ENCODE measurements at places on chromosomes 5 and 9.

DNA sequence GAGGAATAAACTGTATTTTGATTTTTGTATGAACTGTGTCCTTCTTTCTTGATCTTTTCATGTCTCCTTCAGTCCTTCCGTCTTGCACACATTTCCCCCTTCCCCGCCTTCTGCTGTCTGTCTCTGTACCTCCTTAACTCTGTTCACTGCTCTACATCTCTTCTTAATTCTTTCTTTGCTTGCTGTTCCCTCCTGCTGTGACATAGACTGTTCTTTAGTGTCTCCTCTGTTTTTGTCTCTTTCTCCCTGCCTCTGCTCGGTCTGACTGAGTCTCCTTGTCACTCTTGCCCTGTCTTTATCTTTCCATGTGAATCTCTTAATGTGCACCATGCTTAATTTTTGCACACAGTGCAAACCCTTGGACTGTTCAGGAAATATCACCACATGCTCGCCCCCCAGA, 113.0 kb downstream of the TRIM32 start:
- no peak overlapping the region for H3K4me3 ChIP-seq
- H3K27ac ChIP-seq: no peak overlapping the region
- DNase-seq: no peak
- H3K36me3 ChIP-seq: no peaks in the 10 kb centered on the region
- no peaks in the 10 kb centered on the region for H3K4me1 ChIP-seq

- no peak overlapping the region for H3K4me3 ChIP-seq
- H3K27ac ChIP-seq: no peak overlapping the region
- H3K27me3 ChIP-seq: peaks cover 6% of the 10 kb centered on the region
- no peaks in the 10 kb centered on the region for H3K4me1 ChIP-seq
Measured at GRCh38 chr9:126893079-126893478, 21.5 kb upstream of the RALGPS1 start.

DNA sequence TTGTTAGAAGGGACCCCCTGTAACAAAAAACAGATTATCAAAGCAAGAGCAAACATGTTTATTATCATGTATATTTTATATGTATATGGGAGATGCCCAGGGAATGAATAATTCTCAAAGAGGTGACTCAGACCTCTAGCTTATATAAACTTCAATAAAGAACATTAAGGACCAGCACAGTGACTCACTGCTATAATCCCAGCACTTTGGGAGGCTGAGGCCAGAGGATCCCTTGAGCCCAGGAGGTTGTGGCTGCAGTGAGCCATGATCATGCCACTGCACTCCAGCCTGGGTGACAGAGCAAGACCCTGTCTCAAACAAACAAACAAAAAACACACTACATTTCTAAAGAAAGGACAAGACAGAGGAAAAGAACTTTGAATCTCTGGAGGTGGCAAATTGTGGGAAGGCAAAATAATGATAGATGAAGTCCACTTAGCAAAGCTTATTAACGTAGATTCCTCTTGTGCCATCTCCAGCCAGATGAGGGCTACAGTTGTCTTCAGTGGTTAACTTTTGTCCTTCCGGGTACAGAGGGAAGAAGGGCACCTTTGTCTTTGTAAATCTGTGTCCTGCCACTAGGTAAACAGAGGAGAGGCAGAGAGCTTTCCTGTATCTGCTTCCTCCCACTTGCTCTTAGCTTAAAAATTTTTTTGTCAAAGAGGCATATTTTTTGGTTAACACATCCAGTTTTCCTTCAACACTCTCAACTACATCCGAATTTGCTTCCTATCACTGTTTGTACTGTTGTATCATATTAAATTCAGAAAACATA, 7.5 kb upstream of the RFK start:
- peak; percentile 48 for DNase-seq
- no peaks in the 10 kb centered on the region for H3K27me3 ChIP-seq
- H3K4me3 ChIP-seq: no peak overlapping the region
- H3K27ac ChIP-seq: no peak overlapping the region

GRCh38 chr9:3773362-3774060, 247.7 kb upstream of the RFX3 start:
- no peak overlapping the region for H3K4me3 ChIP-seq
- H3K27me3 ChIP-seq: no peaks in the 10 kb centered on the region
- DNase-seq: no peak
- no peaks in the 10 kb centered on the region for H3K36me3 ChIP-seq

DNA sequence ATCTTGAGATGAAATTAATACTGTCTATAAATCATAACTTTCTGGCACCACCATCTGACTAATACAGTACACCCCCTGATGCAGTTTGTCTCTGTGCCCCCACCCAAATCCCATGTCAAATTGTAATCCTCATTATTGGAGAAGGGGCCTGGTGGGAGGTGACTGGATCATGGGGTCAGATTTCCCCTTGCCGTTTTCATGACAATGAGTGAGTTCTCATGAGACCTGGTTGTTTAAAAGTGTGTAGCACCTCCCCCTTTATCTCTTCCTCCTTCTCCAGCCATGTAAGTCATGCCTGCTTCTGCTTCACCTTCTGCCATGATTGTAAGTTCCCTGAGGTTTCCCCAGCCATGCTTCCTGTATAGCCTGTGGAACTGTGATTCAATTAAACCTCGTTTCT, 78.7 kb upstream of the CDH6 start:
- no peak overlapping the region for H3K27ac ChIP-seq
- H3K4me3 ChIP-seq: no peak overlapping the region
- no peaks in the 10 kb centered on the region for H3K36me3 ChIP-seq
- no peaks in the 10 kb centered on the region for H3K27me3 ChIP-seq

Data from mesenchymal stem cell (in vitro differentiated cells and primary cell).